ENCODE measurements at places on chromosomes 3 and 15.

DNA sequence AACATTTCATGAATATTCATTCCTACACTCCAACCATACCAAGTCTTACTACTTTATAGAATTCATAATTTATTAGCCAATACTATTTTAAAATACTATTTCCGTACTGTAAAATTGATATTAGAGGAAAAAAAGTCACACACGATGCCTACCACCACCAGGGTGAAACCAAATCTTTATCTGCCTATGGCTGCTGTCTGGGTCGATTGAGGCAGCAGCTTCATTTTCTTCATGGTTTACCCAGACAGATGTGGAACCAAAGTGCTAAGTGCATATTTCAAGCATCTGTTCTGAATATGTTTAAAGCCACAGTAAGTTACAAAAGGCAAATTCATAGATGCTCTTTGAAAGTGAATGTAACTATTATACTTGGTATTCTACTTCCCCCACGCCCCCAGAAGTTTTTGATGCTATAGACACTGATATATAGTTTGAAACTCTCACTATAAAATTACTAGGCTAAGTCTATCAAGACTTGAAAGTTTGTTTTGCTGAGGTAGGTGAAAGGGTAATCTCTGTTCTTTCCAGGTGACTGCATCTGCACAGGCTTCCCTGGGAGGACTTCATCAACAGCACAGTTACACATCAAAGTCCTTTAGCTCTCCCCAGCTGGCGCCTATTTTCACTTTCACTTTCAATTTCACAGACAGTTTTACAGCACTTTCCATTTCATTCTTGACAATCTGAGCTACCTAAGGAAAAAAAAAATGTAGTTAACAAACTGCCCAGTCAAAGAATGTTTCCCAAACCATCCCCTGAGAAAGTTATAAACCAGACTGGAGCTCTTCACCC lies 113.9 kb downstream of the POLQ start:
- DNase-seq, result no peak

GRCh38 chr15:33243869-33244268 lies 49.4 kb upstream of the FMN1 start:
- no peak for DNase-seq

DNA sequence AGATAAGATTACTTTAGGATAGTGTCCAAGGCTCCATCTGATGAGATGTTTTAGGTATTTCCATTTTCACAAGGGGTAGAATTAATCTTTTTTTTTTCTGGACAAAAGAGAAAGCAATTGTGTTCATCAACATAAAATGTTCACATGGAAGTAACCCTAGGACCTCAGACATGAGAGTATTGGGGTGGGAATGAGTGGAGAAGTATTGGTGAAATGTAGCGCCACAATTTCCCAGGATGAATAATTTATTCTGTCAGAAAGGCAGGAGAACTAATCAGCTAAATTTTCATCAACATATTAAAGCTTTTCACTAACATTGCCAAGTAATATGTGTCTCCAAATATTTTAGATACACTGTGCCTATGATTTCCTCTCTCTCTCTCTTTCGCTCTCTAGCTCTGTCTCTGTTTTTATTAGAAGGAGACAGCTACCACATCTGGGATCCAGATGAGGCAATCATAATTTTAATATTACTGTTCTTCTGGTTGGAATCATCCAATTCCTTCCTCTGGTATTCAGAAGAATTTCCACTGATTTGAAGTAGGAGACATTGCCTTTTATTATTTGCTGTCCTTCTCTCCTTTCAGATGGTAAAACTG lies 21.6 kb upstream of the ZNF280D start:
- no peak for DNase-seq

GRCh38 chr3:180319461-180319860 lies 282.5 kb upstream of the TTC14 start:
- no peak for DNase-seq

- peak; percentile 69 for DNase-seq
Measured at GRCh38 chr3:171459137-171459941, 866 bp downstream of the TNIK start.

- DNase-seq, result no peak
Measured at GRCh38 chr15:67253101-67253500, 1.4 kb downstream of the AAGAB start.
